ENCODE measurements at places on chromosomes 12 and 14.

- DNase-seq: no peak
Measured at GRCh38 chr14:105055736-105056302, 9.4 kb downstream of the GPR132 start.

DNA sequence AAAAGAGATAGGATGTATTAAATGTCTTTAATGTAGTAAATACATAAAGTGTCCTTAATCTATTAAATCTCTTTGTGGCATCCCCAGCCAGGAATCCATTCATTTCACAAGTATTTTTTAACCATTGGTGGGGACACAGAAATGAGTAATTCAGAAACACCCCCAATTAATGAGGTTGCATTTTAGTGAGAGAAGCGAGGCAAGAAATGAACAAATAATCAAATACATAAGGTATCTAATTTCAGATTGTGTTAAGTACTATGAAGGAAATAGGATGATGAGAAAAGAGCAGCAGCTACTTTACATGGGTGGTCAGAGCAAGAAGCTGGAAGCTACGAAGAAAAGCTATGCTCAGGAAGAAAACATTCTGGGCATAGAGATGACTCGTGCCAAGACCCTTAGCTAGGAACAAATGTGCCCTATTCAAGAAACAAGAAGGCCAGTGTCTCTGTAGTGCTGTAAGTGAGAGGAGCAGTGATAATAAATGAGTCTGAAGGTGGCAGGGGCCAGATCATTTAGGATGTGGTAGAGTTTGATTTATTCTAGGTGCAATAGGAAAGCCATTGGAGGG, 60.5 kb upstream of the IGF1 start:
- no peak for DNase-seq

- no peak for DNase-seq
Measured at GRCh38 chr14:22887990-22888378, 5.0 kb downstream of the REM2 start.

- DNase-seq: no peak
Measured at GRCh38 chr12:18700271-18700670, 37.5 kb downstream of the PLCZ1 start.

DNA sequence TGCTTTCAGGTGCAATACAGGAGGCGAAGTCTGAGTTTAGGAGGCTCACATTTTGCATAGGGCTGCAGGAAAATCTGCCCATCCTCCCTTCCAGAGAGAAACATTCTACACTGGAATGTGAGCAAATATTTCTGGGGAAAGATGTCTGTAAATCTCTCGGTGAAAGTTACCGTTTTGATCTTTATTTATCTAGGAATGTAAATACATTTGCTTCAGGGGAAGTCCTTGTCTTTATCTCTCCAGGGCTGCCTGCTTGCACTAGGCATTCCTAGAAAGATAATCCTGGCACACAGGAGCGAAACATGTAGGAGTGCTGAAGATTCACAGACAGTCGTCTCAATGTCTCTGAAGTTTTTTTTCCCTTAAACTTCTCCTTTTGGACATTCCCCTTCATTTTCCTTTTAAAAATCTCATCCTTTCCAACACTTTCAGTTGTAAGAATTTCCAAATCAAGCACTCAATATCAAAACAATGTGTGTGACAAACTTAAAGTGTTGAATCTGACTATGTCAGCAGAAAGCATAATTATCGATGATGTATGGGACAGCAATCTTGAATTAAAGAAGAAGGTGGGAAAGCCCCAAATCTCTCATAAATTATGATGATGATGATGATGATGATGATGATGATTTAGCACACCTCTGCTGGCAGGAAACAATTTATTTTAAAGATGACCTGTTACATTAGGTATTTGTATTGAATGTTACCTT, 113.4 kb upstream of the RESF1 start:
- no peak for DNase-seq

DNA sequence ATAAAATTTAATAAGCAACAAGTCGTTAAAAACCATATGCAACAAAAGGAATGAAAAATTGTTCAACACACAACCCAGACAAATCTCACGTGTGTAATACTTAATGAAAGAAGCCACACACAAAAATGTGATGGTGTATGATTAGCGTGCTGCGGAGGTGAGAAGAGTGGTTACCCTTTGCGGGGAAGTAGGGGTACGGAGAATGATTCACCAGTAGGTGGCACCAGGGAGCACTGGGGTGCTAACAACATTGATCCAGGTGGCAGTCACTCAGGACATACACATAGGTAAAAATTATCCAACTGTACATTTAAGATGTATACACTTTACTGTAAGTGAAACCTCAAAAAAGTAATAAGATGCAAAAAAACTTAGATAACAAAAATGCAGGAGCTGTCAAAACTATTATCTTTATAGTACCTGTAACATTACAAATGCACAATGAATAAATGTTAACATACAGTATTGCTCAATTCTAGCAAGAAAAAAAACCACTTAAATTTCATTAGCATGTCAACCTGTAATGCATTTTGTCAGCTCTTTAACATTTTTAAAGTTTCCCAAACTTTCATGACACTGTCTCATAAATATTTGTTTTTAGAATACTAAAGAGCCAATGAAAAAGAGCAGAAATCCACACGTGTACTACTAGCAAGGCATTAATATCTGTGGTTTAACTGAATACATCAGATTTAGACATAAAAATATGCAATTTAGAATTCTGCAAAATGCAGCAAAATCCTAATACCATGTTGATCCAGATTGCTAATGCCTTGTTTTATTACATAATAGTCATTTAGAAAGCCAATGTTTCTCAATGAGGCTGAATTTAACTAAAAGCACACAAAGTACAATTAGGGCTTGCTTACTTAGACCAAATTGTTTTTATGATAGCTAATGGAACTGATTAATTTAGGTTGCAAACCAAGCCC, 46.7 kb downstream of the TMCC3 start:
- no peak for DNase-seq

- no peak for DNase-seq
Measured at GRCh38 chr14:100914597-100915021, 11.1 kb upstream of the RTL1 start.

DNA sequence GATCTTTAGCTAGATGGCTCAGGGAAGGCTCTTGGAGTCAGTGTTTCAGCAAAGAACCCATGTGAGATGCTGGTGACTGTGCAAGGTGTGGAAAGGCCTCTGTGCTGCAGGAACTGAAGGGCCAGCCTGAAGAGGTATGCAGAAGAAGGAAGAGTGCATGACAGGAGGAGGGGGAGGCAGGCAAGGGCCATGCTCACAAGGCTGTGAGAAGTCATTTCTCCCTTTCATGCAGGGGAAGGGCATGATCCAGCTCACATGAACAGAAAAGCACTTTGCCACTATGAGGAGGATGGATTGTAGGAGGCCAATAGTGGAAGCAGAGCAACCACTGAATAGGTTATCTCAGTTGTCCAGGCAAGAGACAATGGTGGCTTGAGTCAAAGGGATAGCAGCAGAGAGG, 83.7 kb downstream of the SSPN start:
- no peak for DNase-seq

- DNase-seq: no peak
Measured at GRCh38 chr12:26271889-26272492, 76.6 kb downstream of the SSPN start.

DNA sequence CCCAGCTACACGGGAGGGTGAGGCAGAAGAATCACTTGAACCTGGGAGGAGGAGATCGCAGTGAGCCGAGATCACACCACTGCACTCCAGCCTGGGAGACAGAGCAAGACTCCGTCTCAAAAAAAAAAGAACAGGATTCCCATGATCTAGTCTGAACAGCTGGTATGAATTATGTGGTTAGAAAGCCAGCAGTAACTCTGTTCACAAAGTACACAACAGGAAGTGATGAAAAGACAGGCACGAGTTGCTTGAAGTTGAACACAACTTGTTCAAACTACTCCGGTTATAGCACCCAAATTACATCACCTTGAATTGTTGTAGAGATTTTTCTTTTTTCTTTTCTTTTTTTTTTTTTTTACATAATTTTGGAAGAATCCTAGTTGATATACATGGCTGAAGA, 238.8 kb upstream of the RGS6 start:
- no peak for DNase-seq

DNA sequence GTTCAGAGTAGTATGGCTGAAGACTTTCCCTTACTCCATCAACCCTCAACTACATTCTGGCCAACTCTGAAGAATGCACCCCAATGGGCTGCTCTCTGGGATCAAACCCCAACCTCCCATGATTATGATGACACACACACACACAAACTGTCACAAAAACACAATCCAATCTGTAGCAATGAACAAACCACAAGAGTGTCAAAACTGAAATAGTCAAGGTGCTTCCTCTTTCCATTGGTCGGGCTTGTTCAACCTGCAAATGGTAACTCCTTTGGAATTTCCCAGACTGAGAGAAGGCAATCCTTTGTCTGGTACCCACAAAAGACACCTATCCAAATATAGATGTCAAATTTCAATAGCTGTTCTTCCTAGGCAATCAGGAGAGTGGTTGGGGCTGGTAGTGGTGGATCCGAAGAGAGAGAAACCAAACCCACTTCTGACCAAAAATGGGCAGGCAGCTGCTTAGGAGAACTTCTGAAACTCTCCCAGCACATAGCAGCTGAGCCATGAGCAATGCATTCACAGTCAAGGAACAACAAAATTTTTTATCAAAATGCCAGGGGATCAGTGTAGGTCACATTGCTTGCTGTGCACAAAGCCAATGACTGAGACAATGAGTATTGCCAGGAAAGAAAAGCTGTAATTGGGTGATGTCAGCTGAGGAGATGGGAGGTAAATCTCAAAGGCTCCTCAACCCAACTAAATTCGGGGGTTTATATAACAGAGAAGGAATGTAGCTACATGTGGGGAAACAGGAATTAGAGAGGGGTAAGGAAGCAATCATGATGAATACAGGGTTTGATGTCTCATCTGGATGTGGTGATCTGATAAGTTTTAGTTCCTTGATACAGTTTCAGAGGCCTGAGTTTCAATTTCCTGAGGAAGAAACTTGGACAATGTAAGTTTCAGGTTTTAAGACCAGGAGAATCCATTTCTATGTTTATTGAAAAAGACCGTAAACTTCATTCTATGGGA, 191.4 kb downstream of the KITLG start:
- no peak for DNase-seq

DNA sequence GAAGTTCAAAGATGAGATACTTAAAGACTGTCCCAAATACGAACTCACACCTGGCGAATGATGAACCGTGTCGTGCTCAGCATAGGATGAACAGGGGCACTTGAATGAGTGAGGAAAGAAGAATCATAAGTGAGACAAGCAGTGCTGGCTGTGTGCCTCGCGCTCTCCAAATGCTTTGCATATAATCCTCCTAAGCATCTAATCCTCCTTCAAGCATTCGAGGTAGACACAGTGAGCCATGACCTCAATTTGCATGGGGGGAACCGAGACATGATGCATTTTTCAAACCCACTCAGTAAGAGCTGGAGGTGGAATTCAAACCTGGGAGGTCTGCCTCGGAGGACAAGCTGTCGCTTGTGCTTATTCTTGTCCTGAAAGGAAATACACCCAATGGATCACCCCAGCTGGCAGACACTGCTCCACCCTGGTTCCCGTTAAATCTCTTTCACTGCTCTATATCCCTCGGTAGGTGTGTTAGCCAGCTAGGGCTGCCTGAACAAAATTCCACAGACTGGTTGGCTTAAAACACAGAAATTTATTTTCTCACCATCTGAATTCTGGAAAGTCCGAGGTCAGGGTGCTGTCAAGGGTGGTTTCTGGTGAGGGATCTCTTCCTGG, 274.0 kb downstream of the SLC15A4 start:
- no peak for DNase-seq

Data from NCI-H1092 (cell line).